GM12878 (cell line): ENCODE measurements at places on chromosomes 5 and 9.

- no peak for DNase-seq
Measured at GRCh38 chr5:16486711-16487111, 21.1 kb upstream of the ZNF622 start.

GRCh38 chr9:77534376-77535057 lies 113.6 kb downstream of the GNA14 start:
- no peak for DNase-seq

GRCh38 chr9:107933516-107933915 lies 443.9 kb upstream of the KLF4 start:
- no peak for DNase-seq

- DNase-seq, result no peak
Measured at GRCh38 chr9:18610956-18611355, 137.0 kb downstream of the ADAMTSL1 start.

DNA sequence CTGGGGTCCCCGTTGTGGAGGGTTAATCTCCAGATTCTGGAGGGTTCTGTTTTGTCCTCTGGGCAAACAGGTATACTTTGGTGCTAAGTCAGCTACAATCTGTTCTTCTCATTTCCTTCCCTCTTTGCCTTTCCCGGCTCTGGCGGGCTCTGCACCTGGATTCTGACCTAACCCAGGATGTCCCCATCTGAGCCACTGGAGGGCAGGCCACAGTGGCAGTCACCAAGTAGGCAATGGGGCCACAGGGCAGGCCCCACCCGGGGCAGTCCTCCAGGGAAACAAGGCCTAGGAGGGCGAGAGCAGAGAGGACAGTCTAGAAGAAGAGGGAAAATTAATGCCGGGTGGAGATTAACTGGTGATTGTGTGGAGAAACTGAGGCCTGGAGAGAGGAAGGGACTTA lies 40.4 kb upstream of the HRH2 start:
- DNase-seq, result no peak

GRCh38 chr5:159838551-159839222 lies 77.6 kb upstream of the ADRA1B start:
- DNase-seq, result no peak
